ENCODE measurements at places on chromosomes 16 and 17.

DNA sequence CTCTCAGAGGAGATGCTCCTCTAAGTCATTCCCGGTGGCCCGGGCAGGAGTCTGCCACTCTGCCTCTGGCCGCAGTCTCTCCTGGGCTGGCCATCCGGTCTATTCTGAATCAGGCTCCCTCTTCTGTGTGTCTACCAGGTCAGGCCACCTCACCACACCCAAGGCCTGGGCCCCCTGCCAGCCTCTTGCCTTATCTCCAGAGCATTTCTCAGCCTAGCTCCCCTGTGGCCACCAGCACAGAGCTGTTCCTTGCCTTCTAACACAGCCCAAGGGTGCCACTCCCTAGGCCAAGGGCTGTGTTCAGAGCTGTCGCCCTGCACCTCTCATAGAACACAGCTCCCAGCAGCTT, 55.3 kb downstream of the MYO18A start:
- DNase-seq, result no peak

DNA sequence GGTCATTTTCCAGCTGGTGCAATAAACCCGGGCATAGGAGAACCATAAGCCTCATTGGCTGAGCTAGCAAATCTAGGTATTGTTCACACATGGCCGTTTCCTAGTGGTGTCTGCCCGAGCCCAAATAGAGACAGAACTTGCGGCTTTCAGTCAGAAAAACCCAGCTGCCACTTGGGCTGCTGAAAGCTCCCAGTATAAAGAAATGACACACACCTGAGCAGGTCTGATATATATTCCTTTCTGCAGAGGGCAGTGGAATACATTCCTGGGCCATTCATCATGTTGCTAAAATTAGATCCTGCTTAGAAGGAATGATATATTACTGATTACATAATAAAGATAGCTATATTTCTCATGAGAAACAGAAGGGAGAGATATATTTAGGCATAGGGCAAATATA, 83.9 kb upstream of the IRX5 start:
- DNase-seq, result no peak

DNA sequence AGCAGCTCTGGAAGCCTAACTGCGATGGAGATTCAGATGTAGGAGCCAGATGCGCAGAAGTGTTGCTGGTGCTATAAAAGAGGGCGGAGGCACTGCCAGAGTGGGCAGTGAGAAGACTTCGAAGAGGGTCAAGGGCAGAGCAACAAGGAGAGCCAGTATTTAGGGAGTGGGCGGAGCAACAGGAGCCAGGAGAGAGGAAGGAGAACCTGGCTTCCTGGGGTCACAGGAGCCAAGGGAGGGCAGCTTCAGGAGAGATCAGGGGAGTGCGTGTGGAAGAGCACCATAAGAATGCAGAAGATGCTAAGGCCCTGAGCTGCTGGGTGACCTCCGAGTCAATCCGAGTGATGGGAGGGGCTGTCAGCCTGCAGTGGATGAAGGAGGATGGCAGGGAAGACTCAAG, 14.4 kb upstream of the MRPS23 start:
- no peak for DNase-seq

DNA sequence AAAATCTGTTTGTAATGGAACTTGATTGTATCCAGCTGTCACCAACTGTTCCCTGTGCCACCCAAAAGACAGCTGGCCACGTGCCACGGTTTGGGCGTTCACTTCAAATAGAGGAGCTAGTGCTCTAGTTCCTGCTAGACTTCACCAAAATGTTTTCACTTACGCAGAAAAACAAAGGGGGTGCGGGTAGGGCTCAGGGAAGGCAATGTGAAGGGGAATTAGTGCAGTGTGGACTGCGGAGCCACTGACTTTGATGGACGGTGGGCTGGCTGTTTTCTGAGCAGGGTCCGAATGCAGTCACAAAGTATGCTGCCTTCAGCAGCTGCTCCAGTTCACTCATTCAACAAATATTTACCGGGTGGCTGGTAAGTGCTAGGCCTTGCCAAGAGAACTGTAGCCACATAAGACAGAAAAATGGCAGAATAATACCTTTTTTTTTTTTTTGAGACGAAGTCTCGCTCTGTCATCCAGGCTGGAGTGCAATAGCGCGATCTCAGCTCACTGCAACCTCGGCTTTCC, 7.6 kb upstream of the CYTH1 start:
- no peak for DNase-seq

- no peak for DNase-seq
Observed at GRCh38 chr17:14340857-14341754, 40.2 kb downstream of the HS3ST3B1 start.

- DNase-seq, result no peak
Observed at GRCh38 chr17:70517816-70518215, 348.5 kb downstream of the KCNJ2 start.

GRCh38 chr16:29316761-29317183, 89.7 kb downstream of the NPIPB11 start:
- no peak for DNase-seq

- no peak for DNase-seq
Observed at GRCh38 chr16:24825696-24826095, 20.1 kb upstream of the SLC5A11 start.

DNA sequence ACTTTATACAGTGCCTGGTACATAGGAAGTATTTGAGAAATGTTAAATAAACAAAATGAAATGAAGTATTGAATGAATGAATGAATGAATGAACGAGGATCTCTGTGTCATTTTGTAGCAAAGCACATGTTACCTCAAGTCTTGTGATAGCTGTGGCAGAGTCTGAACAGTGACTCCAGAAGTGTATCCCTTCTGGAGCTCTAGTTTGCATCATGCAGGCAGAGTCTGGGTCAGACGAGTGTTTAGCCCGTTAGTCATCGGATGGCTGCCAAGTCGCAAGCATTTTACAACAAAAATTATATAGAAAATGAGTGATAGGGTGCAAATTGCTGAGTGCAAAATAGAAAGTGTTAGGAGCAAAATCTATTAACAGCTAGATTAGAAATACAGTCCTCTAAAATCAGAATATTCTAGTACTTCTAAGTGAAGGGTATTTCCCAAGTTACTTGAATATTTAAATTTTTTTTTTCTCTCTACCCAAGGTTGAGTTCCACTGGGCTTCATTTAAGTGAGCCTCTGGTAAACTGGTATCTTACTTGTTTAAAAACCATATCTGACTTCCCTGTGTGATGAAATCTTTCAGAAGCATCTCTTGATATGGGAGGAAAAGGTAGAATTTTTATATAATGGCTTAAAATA, 113.3 kb downstream of the FTO start:
- DNase-seq, result no peak

GRCh38 chr16:12057266-12057665, 80.7 kb downstream of the SNX29 start:
- DNase-seq, result no peak

DNA sequence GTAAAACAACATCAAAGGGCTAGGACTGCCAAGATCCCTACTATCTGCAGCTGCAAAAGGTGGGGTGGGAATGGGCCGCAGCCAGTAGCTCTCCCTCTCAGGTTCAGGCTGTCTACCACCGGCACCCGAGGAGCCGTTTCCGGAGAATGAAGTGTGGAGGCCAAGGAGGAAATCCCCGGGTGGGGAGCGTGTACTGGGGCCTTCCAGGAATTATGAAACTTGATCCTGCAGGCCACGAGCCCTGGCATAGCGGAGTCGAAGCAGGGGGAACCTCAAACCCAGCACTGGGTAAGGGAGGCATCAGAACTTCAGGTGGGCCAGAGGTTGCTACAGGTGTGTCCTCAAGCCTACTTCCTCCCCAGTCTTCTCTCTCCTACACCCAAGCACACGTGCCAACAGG, 5.1 kb downstream of the INPP5K start:
- no peak for DNase-seq

DNA sequence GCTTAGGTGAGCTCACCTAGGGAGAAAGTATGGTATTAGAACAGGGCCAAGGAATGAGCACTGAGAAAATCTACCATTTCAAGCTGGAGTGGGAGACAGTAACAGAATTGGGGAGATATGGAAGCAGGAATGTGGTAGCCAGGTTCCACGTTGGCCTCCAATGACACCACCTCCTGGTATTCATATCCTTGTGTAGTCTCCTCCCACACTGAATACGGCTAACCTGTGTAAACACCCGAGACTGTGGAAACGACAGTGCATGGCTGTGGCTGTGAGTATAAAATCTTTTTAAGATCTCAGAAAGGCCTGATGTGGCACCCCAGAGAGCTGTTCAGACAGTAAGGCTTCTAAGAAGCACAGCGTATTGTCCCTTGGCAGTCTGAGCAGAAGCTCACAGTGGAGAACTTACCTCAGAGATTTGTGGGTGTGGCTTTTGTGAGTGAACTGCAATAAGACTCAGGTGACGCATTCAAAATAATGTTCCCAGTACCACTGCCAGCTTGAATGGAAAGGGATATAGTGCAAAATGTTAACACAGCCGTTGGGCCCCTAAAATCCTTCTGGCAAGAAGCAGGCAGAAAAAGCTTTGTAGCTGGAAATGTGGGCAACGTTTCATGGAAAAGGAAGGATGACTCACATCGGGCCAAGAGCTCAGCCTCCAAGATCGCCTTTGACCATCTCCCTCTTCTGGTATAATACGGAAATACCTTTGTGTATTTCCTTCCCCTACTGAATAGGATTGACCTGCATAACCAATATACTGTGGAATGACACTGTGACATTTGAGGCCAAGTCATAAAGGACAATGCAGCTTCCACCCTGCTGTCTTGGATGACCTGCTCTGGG, 14.4 kb downstream of the SDR42E1 start:
- no peak for DNase-seq

DNA sequence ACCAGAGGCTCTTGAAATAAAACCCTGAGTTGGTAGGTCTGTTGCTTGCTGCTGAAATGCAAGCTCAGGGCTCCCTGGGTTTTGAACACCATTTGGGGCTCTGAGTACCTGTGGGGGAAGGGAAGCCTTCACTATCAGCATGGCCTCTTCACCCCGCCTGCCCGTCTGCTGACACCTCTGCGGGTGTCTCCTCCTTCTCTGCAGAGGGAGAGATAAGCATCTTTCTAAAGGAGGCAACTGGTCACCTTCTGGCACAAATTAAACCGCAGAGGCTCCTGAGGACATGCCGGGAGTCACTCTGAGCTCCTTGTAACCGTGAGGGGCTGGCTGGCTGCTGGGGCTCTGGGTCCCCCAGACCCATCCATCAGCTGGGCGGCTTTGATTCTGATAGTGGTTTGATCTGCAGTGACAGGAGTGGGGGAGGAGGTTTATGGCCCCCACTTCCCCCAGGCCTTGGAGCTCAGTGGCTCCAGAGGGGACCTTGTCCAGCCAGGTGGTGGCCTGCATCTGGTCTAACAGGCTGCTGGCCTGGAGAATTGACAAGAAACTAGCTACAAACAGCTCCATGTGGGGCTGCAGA, 123.5 kb downstream of the IRF8 start:
- DNase-seq, result no peak

- no peak for DNase-seq
Observed at GRCh38 chr16:75943705-75944514, 217.6 kb upstream of the CPHXL start.

- no peak for DNase-seq
Observed at GRCh38 chr17:67632141-67632540, 85.6 kb upstream of the NOL11 start.

- DNase-seq, result no peak
Observed at GRCh38 chr16:67212766-67213165, 13.8 kb downstream of the ELMO3 start.

- no peak for DNase-seq
Observed at GRCh38 chr17:27378482-27379175, 77.6 kb upstream of the KSR1 start.

DNA sequence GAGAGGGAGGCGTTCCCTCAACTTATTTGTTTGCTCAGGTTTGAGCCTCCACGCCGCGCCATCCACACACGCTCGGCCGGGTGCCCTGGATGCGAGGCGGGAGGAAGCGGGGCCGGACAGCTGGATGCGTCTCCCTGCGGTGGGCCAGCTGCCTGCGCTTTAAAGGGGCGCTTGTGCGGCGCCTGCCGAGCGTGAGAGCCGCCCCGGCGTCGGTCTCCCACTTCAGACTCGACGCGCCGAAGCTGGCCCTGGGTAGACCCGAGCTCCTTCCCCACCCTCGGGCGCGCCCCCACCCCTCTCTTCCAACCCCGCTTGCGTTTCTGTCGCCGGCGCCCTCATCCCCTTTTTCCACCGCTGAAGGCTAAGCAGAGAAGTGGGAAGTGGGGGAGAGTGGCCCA, 527 bp upstream of the CHAD start:
- DNase-seq, result no peak

- no peak for DNase-seq
Observed at GRCh38 chr16:81588326-81589081, 143.9 kb downstream of the CMIP start.

DNA sequence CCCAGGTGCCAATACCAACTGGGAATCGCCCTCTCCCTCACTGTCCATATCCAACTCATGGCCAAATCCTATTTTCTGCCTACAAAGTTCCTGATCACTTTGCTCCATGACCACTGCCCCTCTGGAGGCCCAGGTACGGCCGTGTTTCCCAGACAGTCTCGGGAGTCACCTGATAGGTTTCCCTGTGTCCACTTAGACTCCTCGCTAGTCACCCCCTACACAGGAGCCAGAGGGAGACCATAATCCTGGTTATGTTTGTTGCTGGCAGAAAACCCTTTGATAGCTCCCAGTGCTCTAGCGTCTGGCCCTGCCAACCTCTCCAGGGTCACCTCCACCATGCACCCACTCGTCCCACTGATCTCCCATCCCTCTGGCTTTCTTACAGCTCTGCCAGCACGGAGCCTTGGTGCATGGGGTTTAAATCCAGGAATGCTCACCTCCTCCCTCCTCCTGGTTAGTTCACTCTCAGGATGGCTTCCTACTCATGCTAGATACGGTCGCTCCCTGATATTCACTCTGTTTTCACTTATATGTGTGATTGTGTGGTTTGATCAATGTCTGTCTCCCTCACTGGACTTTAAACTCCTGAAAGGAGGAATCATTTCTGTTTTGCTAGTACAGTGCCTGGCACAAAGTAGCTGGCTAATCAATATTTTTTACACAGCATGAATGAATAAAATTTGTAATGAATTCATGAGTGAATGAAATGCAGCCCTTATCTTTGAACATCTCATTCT, 7.5 kb upstream of the CALB2 start:
- no peak for DNase-seq

- DNase-seq, result no peak
Observed at GRCh38 chr16:58116529-58116928, 12.7 kb downstream of the CFAP20 start.

GRCh38 chr17:82388922-82389283, 17.3 kb downstream of the UTS2R start:
- no peak for DNase-seq

GRCh38 chr16:53948734-53949430, 244.9 kb downstream of the FTO start:
- no peak for DNase-seq

DNA sequence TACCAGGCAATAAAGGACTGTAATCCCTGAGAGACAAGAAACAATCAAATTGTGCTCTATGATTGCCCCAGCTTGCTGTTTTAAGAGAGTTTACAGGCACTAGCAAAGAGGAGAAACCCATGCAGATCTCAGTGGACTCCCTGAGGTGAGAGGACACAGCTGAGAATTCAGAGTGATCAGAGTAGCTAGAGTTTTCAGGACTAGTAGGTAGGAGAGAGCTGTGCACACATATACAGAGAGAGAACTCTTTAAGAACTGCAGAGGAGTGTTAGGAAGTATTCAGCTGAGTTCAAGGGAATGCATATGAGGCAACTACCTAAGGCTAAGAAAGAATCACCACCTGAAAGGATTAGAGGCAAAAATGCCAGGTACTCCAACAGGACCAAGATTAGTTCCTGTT, 904.8 kb downstream of the CDH8 start:
- no peak for DNase-seq
